ENCODE measurements at places on chromosomes 3 and 15.
A peak's percentile ranks its signal among the peaks of the same experiment; 100 is the strongest.

DNA sequence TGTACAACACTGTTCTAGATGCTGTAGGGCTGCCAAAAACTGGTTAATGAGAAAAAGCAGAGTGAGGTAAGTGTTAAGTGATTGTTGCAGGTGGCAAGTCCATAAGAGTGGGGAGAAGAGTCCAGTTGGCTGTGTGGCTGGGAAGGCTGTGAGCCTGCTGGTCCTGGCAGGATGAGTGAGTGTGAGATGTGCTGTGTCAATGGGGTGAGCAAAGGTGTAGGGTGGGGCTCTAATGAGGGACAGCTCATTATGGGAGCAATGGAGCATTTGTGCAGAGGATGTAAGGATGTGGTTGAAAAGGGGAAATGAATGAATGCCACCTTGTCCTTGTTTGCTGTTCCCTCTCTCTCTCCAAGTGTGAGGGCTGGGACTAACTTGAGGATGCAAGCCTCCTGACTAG is 145.3 kb upstream of the ROPN1 start:
- no peak for DNase-seq

GRCh38 chr3:44995142-44995770 is 19.2 kb downstream of the EXOSC7 start:
- DNase-seq, result no peak

DNA sequence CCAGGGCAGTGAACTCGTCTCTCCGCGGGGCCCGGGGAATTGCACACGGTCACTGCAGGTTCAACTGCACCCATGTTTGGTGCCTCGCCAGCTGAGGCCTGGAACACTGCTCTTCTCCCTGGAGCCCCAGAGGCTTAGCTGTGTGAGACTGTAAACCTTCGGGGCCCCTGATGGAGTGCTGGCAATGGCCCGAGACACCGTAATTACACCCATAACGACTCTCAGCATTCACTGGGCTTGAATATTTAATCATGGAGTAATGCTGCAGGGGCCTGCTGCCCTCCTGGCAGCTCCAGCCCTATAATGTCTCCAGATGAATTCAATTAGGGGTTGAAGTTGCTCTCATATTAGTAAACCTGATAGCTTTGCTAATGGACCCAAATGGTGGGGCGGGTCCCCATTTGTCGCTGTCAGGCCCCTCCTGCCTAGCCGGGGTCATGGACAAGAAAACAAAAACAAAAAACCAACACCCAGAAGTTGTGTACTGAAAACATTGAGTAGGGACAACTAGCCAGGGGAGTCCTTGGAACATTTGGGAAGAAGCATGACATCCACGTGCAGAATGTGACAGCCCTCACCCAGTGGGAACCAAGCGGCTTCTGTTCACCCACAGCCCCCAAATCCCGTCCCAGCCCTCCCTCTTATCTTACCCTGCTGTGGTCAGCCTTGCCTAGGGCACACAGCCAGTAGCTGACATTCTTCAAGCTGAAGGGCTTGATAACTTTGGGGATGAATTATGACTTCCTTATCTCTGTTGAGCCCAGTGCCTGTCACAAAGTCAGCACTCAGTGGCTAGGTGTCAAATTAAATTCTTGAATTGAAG is 74.3 kb upstream of the SCN5A start:
- no peak for DNase-seq

- no peak for DNase-seq
These were observed 602.4 kb downstream of the UNC13C start for GRCh38 chr15:54580643-54581042.

GRCh38 chr15:43828061-43828657 is 1.4 kb downstream of the WDR76 start:
- DNase-seq, result no peak

DNA sequence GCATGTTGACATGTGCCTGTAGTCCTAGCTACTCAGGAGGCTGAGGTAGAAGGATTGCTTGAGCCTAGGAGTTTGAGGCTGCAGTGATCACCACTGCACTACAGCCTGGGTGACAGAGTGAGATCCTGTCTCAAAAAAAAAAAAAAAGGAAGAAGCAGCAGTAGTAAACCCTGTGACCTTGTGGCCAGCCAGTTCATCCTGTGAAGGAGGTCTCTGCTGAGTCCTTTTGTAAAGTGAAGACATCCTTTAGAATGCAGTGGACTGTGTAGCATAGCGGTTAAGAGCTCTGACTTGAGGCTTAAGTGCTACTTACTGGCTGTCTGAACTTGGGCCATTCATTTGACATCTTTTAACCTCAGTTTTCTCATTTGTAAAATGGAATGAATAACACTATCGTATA is 8.3 kb downstream of the EXOSC7 start:
- DNase-seq, result no peak

DNA sequence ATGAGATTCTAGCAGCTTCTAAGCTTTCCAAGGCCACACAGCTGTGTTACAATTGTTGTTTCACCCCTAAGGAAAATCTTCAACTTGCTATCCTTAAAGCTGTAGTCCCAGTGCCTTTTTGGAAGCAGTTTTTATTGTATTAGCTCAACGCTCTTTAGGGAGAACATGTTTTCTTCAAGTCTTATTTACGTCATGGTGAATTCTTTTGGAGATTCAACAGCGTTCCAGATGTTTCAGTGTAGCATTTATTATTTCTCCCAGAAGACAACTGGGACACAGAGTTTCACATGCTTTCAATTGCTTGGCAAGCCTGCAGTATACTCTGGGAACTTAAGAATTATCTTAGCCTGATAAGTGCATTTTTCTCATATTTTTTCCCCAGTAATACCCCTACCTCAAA is 888.3 kb downstream of the PLOD2 start:
- no peak for DNase-seq

- DNase-seq, result no peak
These were observed 264.4 kb upstream of the NR2F2 start for GRCh38 chr15:96066126-96066525.

- no peak for DNase-seq
These were observed 19.4 kb upstream of the SERPINI2 start for GRCh38 chr3:167493244-167493643.

GRCh38 chr3:115646027-115646690 is 22.8 kb downstream of the GAP43 start:
- DNase-seq, result no peak

DNA sequence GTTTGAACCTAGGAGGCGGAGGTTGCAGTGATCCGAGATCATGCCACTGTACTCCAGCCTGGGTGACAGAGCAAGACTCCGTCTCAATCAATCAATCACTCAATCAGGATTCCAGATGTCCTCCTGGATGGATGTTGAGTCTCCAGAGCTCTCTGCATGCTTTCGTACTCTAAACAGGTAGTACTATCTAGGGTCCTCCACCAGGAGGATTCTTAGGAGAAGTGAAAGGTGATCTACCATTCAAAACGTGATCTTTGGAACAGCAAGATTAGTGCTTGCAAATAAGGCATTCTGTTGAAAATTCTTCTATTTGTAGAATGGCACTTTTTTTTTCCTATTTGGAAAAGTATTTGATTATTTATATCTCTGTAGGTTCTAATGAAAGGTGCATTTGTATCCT is 34.3 kb downstream of the CNOT10 start:
- no peak for DNase-seq

GRCh38 chr3:171266740-171267073 is 193.5 kb downstream of the TNIK start:
- no peak for DNase-seq

GRCh38 chr3:116848248-116848829 is 138.8 kb downstream of the TUSC7 start:
- no peak for DNase-seq

DNA sequence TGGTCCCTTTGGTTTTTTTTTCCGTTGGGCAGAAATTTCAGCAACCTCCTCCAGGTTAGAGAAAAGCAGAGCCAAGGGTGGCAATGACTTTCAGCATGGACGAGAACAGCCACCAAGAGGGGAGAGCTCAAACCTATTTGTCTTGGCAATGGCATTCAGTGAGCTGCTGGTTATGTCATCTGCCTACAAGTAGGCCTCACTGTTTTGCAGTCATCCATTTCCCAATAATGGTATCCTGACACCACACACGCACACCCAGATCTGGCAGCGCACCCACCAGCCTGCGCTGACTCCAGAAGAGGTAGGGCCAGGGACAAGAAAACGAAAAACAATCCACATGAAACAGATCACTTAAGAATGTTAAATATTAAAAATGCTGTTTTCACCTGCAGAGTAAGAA is 92.3 kb downstream of the MAGI1 start:
- DNase-seq, result no peak

GRCh38 chr3:194671511-194671899 is 486 bp downstream of the LSG1 start:
- no peak for DNase-seq

DNA sequence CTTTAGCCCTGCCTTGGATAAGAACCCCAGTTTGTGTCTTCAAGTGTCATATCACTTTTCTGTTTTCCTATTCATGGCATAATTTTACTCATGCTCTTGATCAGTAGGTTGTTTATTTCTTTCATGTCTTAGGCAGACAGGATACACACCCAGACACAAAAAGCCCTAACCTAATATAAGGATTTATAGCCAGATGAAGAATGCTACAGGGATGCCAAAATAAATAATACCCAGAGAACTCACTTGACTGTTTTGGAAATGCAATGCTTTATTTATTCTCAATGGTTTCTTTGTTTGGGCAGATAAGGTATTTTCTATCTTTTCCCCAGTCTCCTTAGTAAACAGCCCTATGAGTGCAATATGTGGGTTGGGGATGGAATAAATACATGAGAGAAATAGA is 424.0 kb upstream of the PDZRN3 start:
- no peak for DNase-seq

DNA sequence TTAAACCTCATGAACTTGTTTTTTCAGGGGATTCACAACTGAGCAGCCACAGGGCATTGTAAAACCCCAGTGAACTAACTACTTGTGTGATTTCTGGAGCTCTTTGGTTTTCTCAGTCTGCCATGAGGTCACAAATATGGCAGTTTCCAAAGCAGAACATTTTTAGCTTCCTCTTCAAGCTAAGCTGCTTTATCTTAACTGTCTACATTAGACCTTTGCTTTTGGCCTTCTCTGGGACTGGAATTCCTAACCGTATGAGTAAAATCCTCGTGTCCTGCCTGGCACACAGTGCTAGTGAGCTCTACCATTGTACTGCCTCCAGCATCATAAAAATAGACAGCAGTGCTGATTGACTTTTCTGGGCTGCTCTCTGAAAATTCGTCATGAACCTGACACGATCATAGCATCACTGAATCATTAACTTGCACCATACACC is 22.1 kb downstream of the CDIN1 start:
- peak; percentile 55 for DNase-seq

DNA sequence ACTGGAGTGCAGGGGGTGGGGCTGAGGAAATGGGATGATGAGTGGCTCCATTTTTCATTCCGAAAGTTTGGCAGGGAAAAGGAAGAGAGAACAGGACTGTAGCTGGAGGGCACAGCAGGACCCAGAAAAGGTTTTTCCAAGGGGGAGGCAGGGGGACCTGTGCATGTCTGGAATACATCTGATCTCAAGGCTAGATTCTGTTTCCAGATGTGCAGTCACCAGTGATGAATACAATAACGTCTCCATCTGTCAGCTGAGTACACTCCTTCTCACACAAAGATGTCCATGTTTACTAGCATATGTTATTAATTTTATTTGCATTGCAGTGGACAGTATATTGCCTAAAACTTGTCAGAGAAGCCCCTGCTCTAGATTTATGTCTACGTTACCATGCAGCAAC is 39.9 kb upstream of the PRTG start:
- DNase-seq, result no peak

DNA sequence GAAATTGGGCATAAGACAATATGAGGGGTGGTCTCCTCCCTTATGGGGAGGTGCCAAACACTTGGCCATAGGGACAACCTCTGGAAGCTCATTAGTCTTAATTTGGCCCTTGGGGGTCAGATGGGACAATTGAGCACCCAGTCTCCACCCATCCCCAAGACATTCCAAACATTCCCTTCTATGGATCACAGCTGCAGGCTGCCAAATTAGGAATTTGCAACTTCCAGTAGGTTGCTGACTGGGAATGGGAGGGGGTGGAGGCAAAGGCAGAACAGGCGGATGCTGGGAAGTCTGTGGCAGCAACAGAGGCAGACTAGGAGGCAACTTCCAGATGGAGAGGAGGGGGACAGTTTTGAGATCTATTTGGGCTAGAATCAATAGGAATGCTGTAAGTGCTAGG is 1.4 kb upstream of the PDHB start:
- DNase-seq, result peak; percentile 69

GRCh38 chr3:141530415-141530768 is 43.6 kb downstream of the RASA2 start:
- peak; percentile 43 for DNase-seq

- no peak for DNase-seq
These were observed 275.6 kb downstream of the BBX start for GRCh38 chr3:107798381-107798780.

DNA sequence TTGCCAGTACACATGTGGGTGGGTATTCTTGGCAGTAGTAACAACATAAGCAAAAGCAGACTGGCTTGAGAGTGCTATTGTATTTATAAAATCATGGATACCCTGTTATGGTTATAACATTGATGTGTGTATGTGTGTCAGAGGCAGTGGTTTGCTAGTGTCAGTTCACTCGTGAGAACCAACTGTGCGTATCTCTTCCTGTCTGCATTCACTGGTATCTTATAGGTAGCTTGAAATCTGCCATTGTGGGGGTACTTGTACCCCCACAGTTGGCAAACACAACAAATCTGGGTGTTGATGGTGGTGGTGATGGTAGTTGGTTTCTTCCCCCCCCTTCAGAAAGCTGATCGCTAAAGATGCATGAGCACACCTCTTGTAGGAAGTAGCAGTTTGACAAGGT is 355.8 kb upstream of the SATB1 start:
- no peak for DNase-seq

DNA sequence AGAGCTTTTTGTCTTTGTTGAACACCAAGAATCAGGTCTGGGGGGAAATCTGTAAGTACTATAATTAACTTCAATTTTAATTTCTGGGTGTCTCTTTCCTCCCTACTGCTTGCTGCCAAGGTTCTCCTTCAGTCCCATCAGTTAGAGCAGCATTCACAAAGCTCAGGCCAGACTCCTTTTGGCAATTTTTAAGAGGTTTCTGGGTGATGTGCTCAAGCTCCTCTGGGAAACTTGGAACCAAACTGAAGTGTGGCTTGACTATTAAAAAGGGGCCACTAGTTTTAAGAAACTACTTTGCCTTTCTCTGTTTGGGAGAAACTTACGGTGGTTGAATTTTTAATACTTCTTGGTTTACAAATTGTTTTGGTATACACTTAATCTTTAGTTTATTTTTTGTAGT is 227.7 kb upstream of the SOX2 start:
- no peak for DNase-seq

DNA sequence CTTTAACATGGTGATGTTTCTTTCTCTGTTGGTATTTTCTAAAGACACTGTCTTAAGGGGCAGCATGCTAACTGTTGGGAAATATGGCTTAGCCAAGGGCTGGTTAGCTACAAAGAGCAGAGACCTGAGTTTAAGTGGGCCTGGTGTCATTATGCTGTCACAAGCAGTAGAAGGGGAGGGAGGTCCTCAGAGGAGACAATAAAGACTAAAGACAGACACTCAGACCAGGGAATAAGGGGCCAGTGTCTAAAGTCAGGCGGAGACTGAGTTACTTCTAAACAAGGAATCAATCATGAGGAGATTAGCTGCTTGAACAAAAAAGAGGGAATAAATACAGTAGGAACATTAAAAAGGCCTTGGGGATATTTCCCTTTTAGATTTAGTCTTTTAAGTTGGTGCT is 142.7 kb upstream of the DPPA4 start:
- DNase-seq, result no peak
